ENCODE measurements at places on chromosomes 4 and X. TPM values are rescaled to one million over a fixed set of nuclear protein-coding genes. Genes with fewer than 3 reads are reported as not detected.

The ZNF157 gene
- polyA plus RNA-seq, result 0.23 TPM

The CLCN4 gene
- 1.1 TPM for polyA plus RNA-seq

The NLGN4X gene
- 0.05 TPM for polyA plus RNA-seq

The MTTP gene
- polyA plus RNA-seq, result not detected

The FAM9B gene
- 0.06 TPM for polyA plus RNA-seq

The PIR gene
- 13.2 TPM for polyA plus RNA-seq

The GYG2 gene
- polyA plus RNA-seq, result 1.6 TPM

Measured in SK-N-SH (cell line).